WERI-Rb-1 (cell line): ENCODE measurements at places on chromosomes 11 and 22.
A peak's percentile ranks its signal among the peaks of the same experiment; 100 is the strongest.

DNA sequence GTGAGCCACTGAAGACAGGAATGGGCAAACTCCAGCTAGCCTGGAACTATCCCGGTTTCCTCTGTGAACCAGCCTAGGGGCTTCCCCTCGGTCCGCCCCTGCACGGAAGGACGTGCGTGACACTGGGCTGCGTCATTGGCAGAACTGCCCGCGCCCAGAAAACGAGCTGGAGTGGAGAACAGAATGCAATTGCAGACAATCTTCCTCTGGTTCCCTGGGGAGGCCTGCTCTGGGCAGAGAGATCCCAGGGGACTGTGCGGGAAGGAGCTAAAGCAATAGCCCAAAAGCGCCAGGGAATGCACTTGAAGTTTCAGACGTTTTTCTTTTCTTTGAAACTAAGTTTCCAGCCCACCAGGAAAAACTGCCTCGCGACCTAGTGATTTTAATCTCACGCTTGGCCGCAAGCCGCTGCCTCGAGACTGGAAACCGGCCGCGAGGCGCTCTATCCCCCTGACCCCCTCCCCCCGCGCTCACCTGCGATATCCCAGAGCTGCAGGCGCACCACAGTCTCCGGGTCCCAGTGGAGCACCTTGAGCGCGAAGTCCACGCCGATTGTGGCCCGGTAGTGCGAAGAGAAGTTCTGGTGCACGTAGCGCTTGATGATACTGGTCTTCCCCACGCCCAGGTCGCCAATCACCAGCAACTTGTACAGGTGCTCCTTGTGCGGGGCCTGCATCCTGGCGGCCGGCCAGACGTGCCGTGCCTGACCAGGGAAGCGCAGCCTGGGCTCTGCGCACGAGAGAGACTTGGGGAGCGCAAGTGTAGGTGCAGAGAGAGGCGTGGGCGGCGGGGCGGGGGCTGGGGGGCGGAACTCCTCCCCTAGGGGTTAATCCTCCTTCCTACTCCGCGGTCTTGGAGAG is at the start of gene RAB38:
Gene RAB38 (minus strand): TSS at position 735 of the 860 bp plus-strand sequence. CDS start 59 bp downstream, at position 676.
- peak; percentile 66 for DNase-seq

DNA sequence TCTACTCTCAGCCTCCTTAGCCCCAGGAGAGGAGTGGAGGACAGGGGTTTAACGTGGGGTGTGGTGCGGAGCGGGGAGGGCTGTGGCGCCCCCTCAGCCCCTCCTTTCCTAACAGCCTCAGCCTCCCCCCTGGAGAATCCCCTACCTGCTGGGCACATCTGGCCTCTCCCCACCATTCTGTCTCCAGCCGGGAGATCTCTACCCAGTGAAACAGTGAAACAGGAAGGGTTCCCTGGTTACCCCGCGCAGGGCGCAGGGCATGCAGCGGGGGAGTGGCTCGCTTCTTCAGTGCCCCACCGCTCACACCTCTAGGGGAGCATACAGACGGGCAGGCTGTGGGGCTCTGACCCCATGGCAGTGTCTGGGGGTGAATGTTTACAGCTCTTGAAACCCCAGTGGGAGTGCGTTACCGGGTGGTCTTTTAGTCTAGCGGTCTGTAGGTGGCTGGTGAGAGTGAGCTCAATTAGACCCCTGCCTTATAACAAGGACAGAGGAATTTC is 54.7 kb upstream of the CCDC188 start:
- DNase-seq, result no peak

GRCh38 chr11:30106222-30107181 is 89.7 kb upstream of the KCNA4 start:
- no peak for DNase-seq

GRCh38 chr11:117375960-117376359 is 48.3 kb downstream of the CEP164 start:
- no peak for DNase-seq

GRCh38 chr22:40385036-40385782 is 14.8 kb downstream of the SGSM3 start:
- DNase-seq, result no peak

DNA sequence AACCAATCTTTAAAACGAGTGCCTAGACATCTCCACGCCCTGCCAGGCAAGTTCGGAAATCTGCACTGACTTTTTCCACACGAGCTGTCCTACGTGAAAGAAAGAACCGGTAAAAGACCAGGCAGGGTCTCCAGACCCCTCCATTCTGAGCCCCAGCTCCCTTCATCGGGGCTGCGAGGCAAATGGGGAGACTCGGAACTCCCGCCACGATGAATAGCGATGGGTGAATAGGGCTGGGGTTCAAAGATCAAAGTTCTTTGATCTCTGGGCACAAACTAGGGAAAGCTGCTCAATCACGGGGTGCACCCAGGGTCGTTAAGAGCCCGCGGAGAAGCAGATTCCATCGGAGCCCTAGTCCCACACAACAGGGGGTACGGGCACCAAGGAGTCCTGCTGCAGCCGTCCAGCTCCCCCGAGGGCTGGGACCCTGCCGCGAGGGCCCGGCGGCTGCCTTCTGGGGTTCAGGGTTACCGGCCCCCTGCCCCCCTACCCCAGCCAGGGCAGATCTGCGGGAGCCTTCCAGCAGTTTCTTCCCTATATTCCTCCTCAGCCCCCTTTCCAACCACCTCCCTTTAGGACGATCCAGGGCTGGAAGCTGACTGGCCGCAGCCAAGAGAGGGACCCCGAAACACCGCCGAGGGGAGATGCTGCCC is 1.1 kb downstream of the LRP4 start:
- DNase-seq, result no peak

- peak; percentile 84 for DNase-seq
Measured at GRCh38 chr22:36180038-36180880, 19.7 kb upstream of the APOL3 start.

DNA sequence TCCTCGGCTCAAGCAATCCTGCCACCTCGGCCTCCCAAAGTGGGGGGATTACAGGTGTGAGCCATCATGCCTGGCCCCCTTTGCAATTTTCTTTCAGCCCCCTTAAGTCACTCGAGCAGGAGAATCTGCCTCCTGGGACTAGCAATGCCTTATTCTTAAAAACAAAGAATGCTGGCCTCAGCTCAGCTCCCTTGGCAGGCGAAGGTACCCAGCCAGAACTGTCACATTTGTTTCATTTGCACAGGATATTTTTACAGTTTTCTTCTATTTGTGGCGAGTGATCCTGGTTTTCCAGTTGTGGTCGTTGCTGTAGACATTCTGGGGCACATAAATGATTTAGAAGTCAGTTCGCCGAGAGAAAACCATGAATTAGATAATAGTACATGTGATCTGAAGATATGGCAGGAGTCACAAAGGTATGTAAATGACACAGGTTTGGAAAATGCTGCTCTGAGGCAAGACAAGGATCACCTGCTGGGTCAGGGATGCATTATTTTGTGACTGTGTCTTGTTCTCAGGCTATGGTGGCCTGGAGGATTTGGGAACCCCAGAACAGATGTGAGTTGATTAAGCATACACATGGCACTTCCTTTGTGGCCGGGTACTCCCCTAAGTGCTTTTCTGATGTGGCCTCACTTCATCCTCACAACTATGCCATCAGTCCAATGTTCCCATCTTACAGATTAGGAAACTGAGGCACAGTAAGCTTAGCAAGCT is 51.2 kb upstream of the SLC22A12 start:
- no peak for DNase-seq

GRCh38 chr11:117143390-117143789 is 697 bp upstream of the PAFAH1B2 start:
- peak; percentile 45 for DNase-seq

GRCh38 chr11:17183836-17184235 is 23.9 kb downstream of the PIK3C2A start:
- DNase-seq, result no peak

- DNase-seq, result no peak
Measured at GRCh38 chr11:66659763-66660162, 17.9 kb downstream of the RBM4B start.

DNA sequence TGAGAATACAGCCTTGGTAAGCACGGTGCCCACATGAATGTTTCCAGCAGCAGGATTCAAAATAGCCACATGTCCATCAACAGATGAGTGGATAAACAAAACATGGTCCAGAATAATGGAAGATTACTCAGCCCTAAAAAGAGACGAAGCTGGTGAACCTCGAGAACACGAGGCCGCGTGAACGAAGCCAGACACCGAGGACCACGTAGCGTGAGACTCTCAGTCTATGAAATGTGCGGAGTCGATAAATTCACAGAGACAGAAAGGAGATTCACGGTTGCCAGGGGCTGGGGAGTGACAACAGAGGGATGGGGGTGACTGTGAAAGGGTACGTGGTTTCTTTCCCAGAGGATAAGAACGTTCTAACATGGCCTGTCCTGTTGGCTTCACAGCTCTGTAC is 2.9 kb upstream of the ASCL2 start:
- no peak for DNase-seq

DNA sequence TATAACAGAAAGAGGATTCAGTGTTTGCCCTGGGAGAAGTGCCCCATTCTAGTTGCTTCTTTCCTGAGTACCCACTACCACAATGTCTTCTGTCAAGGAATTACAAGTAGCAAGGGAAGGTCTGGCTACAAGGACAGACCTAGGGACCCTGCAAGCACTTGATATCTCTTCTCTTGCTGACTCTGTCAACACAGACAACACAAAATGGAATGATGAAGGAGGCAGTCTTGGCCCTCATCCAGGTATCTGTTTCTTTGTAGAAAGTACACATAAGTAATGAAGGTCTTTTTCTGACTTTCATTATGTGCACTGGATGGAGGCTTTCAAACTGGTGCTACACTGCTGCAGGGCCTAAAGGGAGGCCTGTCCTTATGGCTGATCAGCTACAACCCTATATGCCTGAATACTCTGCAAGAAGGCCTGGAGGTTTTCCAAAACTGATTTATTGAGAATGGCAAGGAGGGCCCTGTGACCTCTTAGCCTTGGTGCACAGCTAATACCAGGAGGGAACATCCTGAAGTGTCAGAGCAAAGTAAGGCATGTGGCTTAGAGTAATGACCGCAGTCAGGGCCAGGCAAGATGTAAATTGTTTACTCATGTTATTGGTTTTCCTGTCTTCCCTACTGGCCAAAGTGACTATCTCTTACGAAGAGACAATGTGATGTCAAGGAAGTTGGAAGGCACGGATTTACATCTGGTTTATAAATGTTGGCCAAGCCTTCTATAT is 31.2 kb downstream of the GAB2 start:
- no peak for DNase-seq

DNA sequence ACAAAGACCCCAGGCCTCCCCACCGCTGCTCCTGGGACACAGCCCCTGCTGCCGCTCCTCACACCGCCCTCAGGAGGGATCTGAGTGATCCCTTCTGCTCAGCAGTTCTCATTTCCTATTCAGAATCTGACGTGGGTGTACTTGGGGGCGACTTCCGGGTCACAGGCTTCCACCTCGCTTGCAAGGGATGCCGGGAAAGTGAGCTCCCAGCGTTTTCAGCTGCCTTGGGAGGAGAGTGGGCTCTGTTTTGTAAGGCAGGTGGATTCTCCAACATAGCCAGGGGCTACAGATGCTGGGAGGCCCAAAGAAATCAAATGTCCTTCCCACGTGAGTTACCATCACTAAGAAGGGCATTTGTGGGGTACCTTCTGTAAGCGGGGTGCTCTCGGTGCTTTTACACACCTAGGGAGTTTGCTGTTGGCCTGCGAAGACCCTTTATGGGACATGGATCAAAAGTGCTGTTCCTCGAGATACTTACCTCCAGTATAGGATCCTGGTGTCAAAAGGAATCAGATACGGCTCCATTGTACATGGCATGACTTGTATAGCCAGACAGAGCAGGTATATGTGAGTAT is 9.7 kb upstream of the LRRC10B start:
- no peak for DNase-seq

DNA sequence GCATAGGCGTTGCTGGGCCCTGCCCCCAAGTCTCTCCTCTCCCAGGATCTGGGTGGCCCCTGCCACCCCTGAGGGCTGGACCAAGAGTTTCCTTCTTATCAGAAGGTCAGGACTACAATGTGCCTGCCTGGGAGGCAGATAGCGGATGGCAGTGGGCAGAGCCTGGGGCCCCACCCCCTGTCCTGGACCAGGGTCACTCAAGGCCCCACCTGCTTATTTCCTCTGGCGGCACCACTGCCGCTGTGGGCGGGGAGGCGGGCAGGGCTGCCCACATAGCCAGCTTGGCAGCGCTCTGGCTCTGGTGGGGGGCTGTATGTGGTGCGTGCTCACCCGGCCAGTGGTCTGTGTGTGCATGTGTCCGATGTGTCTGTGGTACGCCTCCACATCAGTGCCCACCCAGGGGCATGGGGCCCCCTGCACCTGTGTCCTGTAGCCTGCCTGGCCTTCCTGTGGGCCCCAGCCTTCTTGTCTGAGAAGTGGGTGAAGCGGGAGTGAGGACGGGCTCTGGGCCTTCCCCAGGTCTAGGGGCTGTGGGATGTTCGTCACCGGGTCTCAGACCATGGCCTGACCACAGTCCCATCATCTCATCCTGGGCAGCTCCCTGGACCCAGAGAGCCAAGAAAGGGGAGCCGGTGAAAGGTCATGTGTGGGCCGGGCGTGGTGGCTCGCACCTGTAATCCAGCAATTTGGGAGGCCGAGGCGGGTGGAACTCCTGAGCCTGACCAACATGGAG is 3.0 kb downstream of the GAS2L1 start:
- peak; percentile 1 for DNase-seq

DNA sequence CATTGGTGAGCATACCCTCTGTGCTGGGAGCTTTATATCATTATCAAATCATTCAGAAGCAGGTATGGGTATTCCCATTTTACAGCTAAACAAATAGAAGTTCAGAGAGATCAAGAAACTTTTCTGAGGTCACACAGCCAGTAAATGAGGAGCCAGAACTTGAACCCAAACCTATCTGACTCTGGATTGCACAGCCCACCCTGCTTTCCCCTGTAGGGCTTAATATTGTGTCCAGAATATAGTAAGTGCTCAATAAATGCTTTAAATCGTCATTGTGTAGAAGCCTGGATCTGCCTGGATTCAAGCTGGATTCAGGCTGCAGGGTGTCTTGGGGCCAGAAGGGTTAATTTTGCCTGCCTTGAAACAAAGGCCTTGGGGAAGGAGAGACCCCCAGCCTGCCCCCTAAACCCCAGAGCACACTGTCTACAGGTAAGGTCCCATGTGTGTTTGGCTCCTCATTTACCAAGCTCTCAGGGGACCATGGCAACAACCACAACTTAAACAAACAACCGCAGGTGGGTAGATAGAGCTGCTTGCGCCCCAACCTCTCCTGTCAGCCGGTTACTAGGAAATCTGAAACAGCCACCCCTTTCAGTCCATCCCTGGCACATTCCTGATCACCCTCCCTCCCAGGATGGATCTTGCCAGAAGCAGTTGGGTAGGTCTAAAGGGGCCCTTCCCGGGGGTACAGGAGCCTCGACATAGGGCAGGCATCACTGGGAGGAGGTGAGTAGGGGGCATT is 3.0 kb upstream of the SEC14L3 start:
- DNase-seq, result no peak

DNA sequence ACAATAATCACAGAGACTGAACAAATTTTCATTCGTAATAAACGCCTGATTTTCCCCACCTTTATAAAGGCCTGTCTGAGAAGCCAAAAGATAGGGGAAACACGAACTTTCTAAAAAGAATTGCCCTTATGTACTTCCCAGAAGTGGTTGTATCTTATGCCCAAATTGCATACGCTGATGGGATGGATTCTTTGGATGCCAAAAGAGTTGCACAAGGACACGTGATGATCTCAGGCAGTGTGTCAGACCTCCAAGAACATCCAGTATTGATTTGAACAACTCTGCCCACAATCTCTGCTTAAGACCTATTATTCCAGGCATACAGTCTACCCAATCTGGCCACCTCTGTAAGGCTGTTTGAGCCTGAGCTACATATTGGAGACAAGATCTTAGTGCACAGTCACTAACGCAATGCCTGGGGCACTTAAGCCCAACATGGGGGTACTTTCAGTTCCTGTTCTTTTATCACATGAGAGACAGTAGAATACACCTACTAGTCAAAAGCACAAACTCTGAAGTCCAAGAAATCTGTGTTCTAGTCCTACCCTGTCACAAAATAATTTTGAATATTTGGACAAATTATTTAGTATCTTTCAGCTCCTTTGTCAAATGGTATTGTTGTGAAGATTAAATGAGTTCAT is 38.9 kb downstream of the OR10A6 start:
- no peak for DNase-seq

GRCh38 chr11:7511401-7511800 is 2.4 kb upstream of the PPFIBP2 start:
- DNase-seq, result no peak
